Amniotic stem cell (primary cell): ENCODE measurements at places on chromosomes 1 and 21.
A peak's percentile ranks its signal among the peaks of the same experiment; 100 is the strongest.

GRCh38 chr1:107532318-107532717, 391.5 kb downstream of the NTNG1 start:
- DNase-seq = no peak

GRCh38 chr1:162704673-162705424, 72.6 kb downstream of the DDR2 start:
- no peak for DNase-seq

- DNase-seq = no peak
Observed at GRCh38 chr1:18126616-18127015, 19.0 kb downstream of the IGSF21 start.

DNA sequence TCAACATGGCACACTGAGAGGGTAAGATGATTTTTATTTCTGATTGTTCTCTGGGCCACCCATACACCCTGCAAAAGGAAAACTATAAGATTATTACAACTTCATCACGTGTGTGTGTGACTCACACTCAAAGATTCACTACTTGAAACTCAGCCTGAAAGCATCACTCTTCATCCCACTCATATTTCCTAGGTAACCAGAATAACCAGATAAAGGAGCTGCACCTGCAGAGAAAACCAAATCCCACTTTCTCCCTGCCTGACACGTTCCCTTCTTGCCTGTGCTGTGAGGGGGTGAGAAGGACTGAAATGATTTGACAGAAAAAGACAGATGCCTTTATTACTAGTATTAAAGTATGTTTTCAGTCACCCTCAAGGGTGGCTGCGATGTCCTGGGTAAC, 131.6 kb downstream of the TGFBR3 start:
- DNase-seq = peak; percentile 50

GRCh38 chr1:50724626-50725286, 235.3 kb downstream of the FAF1 start:
- no peak for DNase-seq

GRCh38 chr1:158607296-158607695, 2.2 kb downstream of the OR10Z1 start:
- DNase-seq = no peak

DNA sequence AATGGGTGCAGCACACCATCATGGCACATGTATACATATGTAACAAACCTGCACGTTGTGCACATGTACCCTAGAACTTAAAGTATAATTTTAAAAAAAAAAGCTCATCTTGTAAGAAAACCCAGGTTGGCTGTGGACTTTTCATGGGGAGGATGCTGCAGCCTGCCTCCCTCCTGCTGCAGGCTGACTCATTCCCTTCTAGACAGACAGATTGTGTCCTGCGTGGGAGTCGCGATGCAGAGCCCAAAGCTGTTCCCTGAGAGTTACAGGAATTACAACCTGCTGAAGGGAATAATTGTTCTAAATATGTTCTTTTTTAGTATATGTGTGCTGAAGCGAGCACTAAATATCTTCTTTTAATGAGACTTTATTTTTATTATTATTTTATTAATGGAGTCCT, 93.2 kb downstream of the TBX19 start:
- no peak for DNase-seq

- no peak for DNase-seq
Observed at GRCh38 chr1:85087659-85088407, 39.5 kb upstream of the MCOLN3 start.

GRCh38 chr1:216356945-216357344, 66.3 kb downstream of the USH2A start:
- no peak for DNase-seq

DNA sequence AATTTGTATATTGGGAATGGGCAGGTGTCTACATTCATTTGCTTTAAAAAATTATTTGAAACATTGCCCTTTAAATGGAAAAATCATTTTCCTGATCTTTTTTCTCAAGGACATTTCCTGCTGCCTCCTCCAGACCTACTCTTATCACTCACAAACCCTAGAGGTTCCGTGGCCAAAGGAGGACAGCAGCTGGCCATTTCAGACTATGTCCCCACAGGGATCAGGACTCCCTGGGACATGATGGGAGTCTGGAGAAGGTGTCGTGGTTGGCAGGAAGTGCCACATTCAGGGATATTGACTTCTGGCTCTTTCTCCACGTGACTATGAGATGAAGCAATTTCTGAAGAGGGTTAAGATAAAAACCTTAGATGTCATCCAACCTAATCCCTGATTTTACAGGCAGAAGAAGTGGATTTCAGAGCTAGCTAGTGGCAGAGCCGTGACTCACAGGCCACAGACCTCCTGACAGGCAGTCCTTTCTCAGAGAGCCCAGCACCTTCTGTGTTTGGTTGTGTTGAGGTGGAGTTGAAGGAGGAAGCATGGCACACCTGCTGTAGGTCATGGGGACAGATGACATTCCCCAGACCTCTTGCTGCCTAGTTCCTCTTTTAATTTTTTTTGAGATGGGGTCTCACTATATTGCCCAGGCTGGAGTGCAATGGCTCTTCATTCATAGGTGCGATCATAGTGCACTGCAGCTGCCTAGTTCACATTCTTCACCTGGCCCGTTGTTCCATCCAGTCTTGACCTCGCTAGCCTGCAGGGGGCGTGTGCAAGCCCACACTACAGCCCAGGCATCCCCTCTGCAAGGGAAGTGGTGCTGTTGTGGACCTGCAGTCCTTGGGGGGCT, 25.5 kb upstream of the IL10 start:
- DNase-seq = no peak

DNA sequence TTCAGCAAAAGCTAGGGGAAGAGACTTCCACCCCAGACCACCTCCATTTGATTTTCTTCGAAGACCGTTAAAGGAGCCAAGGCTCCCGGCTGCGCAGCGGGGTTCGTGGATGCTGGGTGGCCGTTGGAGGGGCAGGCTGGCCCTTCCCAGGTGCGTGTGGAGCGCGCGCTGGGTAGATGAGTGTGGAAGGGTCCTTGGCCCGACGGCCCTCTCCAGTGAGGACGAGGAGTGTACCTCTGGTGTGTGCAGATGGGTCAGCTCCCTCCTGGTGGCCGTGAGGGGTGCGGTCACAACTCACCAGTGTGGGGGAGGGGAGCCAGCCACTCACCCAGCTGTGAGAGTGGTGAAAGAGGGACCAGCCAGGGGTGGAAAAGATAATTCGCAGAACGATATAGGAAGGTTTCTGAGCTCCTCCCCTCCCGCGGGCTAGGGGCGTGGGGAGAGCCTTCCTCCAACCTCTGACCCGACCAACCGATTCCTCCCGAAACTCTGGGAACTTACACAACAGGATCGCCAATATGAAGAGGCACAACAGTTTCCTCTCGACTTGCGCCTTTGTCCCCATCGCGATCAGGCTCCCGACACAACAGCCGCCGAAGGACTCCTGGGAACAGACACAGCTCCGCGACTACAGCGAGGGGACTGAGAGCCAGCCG, at the start of gene F11R:
TSS of gene F11R (minus strand) at position 644 of the 656 bp plus-strand sequence. CDS start at position 565, 79 bp downstream.
- no peak for DNase-seq

GRCh38 chr21:44923480-44924084, 2.9 kb upstream of the ITGB2 start:
- DNase-seq = no peak

DNA sequence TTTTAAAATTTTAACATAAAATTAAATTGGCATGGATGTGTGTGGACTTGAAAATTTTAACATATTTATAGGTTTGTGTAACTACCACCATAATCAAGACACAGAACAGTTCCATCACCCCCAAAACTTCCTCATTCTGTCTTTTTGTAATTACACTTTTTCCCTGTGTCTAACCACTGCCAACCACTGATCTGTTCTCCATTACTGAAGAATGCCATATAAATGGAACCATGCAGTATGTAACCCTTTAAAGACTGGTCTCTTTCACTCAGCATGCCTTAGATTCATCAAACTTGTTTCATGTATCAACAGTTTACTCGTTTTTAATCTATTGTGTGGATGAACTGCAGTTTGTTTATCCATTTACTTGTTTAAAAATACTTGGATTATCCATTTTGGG, 13.0 kb upstream of the AHCYL1 start:
- DNase-seq = no peak

GRCh38 chr1:201019321-201019977, 4.1 kb downstream of the KIF21B start:
- DNase-seq = no peak
